ENCODE measurements at places on chromosomes 5 and 9.

GRCh38 chr5:175831507-175831906, 39.9 kb upstream of the CPLX2 start:
- no peak for DNase-seq

DNA sequence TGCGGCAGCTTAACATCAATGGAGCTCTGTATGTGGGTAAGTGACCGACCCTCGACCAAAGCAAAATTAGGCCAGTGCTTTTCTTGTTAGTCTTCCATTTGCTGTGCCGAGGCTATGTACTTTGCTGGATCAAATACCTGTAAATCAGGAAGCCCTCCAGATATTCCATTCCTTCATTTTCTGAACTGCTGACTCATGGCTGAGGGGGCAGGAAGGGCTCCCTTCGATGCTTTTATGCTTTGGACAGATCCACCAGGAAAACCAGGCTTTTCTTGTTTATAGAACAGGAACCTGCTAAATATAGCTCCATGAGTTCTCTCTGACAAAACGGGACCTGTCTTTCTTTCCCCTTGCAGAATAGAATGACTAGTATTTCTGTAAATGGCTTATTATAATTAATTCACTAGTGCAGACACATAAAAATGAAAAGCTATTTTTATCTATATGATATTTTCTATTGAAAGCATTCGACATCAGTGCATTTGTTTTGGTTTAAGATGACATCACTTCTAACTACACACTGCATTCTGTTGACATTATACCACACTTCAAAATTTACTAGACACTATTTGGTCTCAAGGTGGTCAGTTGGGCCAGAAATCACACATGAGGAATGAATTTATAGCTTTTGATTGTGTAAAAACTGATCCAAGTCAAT, 93.3 kb downstream of the LIFR start:
- peak; percentile 81 for DNase-seq

DNA sequence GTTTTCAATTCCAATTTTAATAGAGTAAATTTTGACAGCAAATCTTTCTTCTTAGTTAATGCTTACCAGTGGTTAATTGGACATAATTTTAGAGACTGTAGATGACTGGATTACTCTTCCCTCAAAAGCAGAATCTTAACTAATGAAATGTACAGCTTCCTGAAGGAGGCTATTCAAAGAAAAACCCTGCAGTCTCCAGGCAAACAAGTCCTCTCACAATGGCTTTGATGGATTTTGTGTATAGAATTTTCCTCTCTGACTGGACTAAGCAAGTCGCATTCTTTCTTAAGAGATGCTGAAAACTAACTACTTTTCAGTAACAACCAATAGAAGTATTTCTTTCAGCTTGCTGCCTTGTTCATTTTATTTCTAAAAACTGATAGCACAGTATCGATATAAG, 35.7 kb upstream of the TMED7 start:
- no peak for DNase-seq

DNA sequence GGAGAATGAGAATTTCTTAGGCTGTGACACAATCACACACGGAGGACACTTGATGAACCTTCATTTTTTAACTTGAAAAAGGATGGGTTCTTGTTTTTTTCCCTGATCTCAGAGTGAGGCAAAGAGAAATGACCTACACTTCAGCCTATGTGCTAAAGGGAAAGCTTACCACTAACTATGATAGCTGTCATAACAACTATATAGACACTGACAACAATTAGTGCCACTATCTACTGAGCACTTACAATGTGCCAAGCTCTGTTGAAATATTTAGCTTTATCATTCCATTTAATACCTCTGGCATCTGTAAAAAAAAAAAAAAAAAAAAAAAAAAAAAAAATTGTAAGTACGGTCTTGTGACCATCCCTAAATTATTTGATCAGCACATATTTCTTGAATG, 135.9 kb upstream of the WWC1 start:
- DNase-seq = no peak

DNA sequence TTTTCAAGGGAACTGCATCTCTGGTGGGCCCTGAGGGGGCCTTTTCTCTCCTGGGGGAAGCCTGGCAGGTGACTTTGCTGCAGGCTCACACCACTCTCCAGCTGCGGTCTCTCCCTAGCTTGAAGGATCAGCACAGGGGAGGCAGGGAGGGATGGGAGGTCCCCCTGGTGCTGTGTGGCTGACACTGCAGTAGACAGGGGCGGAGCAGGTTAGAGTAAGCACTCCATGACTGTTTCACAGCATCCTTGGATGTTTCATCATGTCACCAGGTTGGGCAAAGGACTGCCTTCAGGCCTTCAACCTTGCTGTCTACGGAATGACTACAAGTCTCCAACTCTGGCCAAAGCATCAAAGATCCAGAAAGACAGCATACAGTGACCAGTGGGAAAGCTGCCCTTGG, 470.7 kb downstream of the CDK5RAP2 start:
- DNase-seq = no peak

GRCh38 chr5:63860379-63860778, 101.9 kb downstream of the HTR1A start:
- no peak for DNase-seq

DNA sequence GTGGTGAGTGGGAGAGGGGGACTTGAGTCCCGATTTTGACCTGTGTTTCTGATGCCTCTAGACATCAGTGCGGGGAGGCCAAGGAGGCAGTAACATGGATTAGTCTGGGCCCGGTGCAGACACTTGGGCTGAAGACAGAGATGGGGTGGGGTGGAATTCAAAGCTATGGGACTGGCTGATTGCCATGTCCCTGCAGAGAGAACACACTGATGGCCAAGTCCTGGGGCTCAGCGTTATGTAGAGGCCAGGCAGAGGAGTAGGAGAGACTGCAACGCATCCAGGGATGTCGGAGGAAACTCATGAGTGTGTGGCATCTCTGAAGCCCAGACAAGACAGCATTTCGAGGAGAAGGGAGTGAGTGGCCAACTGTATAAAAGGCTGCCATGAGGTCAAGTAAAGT, 30.1 kb downstream of the PSD2 start:
- no peak for DNase-seq

- no peak for DNase-seq
Observed at GRCh38 chr9:124580186-124580585, 73.0 kb upstream of the NR5A1 start.

GRCh38 chr5:111480346-111480745, 32.0 kb downstream of the STARD4 start:
- no peak for DNase-seq

DNA sequence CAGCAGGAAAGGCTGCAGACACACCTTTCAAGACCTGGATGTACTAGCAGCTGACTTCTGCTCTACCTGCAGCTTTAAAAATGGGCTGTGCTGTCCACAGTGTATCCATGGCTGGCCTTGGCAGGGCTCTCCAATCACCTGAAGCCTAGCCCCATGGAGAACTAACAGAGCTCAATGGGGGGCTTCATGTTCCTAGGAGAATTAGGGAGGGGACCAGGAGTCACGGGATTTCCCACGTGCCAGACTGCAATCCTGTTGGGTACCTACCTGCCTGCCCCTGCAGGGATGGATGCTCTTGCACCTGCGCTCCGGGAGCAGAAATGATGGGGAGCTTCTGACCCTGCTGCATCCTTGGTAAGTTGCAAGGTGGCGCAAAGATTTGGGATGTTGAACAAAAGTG, 462.1 kb downstream of the ICE1 start:
- DNase-seq = no peak

DNA sequence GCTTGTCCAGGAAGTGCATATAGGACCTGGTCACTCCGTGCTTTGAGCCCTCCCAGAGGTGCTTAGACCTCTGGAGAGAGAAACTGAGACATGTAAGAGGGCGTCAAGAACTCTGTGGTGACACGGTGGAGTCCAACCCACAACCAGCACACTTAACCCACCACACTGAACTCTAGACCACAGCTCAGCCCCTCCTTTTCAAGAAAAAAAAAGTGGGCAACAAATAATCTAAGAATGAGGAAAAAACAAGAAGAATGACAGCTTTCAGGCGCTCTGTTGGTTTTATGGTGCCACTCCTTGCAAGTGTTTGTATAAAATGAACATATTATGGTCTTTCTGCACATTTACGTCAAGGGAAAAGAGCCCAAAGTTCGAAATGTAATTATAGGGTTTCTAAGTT, 50.2 kb upstream of the SNAPC3 start:
- DNase-seq = no peak

- no peak for DNase-seq
Observed at GRCh38 chr5:114953565-114953964, 216.1 kb downstream of the TRIM36 start.

- no peak for DNase-seq
Observed at GRCh38 chr5:77797136-77797535, 21.0 kb upstream of the TBCA start.

DNA sequence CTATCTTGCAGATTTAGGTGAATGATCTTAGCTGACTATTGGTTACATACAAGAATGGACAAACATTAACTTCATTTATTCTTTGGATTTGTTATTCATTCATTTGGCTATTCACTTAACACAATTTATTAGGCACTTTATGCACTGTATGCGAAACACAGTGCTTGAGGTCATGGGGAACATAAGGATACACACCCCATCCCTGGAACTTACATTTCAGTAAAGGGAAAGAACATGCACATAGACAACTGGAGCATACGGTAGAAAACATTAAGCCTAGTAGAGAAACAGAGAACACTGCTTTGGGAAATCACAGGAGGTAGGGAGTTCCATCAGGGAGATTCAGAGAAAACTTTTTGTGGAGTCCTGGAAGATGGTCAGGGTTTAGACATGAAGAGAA, 22.2 kb downstream of the LIX1 start:
- no peak for DNase-seq

DNA sequence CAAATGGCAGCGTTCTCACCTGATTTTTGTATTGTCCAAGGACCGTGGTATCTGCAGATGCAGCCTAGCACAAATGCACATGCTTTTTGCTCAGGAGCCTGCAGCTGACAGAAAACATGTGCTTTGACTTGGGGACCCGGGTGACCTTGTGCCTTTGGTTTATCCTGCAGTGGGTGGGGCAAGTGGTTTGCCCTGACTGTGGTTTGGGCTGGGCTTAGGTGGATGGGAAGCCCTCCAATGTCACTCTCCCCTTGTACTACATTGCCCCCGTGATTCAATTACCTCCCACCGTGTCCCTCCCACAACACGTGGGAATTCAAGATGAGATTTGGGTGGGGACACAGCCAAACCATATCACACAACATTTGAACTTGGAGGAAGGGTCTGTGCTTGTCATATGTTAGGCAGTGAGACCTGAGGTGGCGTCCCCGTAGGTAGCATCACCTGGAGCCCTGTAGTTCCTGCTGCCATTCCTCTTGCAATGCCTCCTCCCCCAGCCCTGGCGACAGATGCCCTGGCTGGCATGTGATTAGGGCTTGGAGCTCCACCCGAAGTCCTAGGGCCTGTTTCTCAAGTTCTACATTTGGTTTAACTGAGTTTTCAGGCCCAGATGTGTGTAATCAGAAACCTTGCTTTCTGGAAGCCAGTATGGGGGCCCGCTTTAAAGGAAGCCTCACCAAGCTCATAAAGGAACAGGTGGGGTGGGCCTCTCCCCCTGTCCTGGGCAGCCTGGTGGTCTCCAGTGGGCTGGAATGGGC, 2.1 kb downstream of the ANKRD33B start:
- no peak for DNase-seq

DNA sequence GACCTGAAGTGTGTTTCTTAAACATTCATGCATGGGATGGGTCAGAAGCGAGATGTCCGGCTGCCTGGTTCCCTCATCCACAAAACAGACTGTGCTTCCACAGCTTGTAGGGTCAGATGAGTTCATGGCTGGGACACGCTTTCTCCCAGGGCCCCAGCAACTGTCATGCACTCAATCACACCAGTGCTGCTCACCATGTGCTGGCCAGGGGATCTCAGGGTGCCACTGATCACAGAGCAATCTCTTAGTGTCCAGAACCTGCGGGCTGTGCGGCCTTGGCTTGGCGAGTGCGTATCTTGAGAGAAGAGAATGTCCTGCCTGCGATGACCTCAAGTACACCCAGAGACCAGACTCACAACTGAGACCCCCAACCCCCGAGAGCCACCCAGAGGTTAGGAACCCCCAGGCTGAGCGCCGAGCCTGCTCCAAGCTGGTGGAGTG, 26.0 kb upstream of the FCN2 start:
- no peak for DNase-seq

DNA sequence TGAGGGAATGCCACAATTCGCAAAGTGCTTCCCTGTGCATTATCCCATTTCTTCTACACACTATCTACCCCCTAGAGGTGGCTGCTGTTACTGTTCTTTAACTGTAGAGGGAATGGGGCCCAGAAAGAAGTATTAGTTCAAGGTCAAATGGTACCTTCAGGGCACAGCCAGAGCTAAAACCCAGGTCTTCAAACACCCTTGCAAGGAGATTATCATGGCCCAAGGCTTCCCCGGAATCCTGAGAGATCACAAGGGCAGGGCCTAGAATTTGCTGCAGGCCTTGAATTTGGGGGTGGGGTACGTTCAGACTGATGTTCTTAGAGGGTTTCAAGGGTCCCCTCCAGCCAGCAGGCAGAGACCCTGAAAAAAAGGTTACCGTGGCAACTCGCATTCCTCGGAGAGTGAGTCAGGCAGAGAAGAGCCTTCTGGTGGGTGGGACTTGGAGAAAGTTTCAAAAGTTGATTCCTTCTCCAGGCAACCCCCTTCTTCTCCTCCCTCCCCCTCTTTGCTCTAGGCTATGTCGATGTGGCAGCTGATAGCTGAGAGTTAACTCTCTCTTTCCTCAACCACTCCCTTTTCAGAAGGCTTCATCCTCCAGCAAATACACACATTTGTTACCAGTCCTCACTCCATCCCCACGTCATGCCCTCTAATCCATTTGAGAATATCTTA, 1.9 kb downstream of the SPARC start:
- DNase-seq = no peak

GRCh38 chr5:1054018-1054798, 45.6 kb downstream of the NKD2 start:
- DNase-seq = no peak

DNA sequence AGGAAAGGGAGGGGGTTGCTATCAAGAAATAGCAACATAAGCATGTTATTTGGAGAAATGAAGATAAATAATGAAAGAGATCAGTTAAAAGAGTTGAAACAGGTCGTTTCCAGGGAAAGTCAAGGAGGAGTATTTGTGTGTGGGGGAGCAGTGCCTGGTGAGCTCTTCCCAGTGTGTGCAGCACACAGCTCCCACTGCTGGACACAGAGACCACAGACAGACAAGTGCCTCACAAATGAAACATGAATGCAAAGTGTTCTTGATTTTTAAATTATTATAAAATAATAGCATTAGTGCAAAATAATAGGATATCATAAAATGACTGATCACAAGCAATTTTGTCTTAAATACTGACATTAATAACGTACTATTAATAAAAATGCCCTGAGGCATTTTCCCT, 40.8 kb downstream of the LIFR start:
- peak; percentile 17 for DNase-seq

- no peak for DNase-seq
Observed at GRCh38 chr5:175900157-175900556, 28.8 kb downstream of the CPLX2 start.
